ENCODE measurements at places on chromosomes 5 and 9.
A peak's percentile ranks its signal among the peaks of the same experiment; 100 is the strongest.

- DNase-seq, result no peak
Measured at GRCh38 chr9:23829580-23830475, 3.8 kb upstream of the ELAVL2 start.

DNA sequence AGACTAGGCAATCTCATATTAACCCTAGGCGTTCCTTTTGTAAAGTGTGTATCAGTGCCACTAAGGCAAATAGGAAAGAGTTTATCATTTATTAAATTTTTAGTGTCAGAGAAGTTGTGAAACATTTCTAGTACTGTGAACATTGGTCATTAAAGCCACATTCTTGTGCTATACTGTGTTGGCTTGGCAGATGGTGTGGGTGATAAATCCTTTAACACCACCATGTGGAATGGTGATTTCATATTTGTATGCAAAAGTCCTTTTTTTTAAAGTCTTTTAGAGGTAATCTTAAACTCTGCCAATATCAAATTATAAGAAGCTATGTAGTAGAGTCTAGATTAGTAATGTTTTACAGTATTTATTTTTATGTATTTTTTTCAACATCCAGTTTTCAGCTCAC, 18.1 kb downstream of the SLC12A2 start:
- no peak for DNase-seq

GRCh38 chr9:133103183-133103986, 17.7 kb downstream of the RALGDS start:
- DNase-seq, result peak; percentile 58

- no peak for DNase-seq
Measured at GRCh38 chr5:171291371-171291770, 17.7 kb upstream of the TLX3 start.

Data from pancreas (tissue), 10 donors.